ENCODE measurements at places on chromosomes 3 and 15.

- H3K4me3 ChIP-seq: no peak overlapping the region
- H3K27ac ChIP-seq: no peak overlapping the region
- no peaks in the 10 kb centered on the region for H3K4me1 ChIP-seq
- DNase-seq: no peak
- no peaks in the 10 kb centered on the region for H3K27me3 ChIP-seq
These were observed 260.9 kb downstream of the TIGIT start for GRCh38 chr3:114554731-114555130.

- H3K27ac ChIP-seq: no peak overlapping the region
- no peaks in the 10 kb centered on the region for H3K4me1 ChIP-seq
These were observed 56.8 kb downstream of the CERS3 start for GRCh38 chr15:100471933-100472332.

DNA sequence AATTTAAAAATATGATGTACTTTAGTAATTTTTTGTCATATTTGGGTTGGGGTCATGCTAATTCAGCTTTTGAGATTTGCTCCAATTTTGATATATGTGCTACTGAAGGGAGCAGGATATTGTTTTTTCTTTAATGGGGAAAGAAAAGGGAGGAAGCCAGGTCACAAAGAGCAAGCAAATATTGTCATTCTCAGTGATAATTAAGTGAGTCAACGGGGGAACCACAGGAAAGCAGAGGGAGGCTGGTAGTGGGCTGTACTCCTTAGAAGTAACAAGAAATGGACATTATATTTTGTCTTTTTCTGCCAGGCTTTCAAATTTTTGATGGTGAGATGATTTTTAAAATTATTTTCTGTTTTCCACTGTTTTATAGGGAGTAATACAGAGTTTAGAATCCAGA is 45.6 kb upstream of the NMD3 start:
- H3K27ac ChIP-seq: no peak overlapping the region
- H3K36me3 ChIP-seq: no peaks in the 10 kb centered on the region
- no peaks in the 10 kb centered on the region for H3K27me3 ChIP-seq
- DNase-seq: no peak
- no peak overlapping the region for H3K4me3 ChIP-seq

- H3K27ac ChIP-seq: no peak overlapping the region
- H3K36me3 ChIP-seq: no peaks in the 10 kb centered on the region
- DNase-seq: peak; percentile 31
- no peaks in the 10 kb centered on the region for H3K27me3 ChIP-seq
- H3K4me1 ChIP-seq: no peaks in the 10 kb centered on the region
- no peak overlapping the region for H3K4me3 ChIP-seq
These were observed 181.7 kb upstream of the NSMCE3 start for GRCh38 chr15:29451201-29451781.

DNA sequence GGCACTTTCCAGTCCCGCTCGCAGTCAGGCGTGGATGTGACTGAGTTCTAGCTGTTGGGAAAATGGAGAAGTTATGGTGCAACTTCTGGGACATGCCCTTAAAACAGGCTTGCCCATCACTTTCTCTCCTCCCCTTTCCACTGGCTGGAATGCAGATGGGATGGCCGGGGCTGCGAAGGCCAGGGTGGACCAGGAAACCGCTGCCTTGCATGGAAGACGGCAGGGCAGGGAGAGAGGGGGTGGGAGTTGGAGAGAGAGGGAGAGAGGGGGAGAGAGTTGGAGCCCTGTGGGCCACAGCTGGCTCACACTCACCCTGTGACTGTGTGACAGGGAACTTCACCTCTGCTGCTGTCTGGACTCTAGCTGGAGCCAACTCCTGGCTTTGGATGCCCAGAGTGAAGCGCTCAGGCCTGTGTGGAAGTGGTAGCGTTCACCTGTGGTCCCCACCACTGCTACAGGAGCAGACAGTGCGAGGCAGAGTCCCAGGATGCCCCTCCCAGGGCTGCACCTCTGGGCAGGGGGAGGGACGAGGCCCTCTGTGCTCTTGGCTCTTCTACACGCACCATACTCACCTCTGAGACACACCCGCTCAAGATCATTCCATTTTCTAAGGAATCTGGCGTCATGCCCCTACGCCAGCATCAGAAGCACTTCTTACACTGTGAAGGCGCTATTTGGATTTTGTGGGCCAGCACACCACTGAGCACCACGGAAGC is 36.6 kb downstream of the KLHL25 start:
- H3K27ac ChIP-seq: no peak overlapping the region
- DNase-seq: no peak
- peaks cover 49% of the 10 kb centered on the region for H3K4me1 ChIP-seq
- no peak overlapping the region for H3K4me3 ChIP-seq

- no peaks in the 10 kb centered on the region for H3K36me3 ChIP-seq
- H3K27ac ChIP-seq: no peak overlapping the region
- H3K4me1 ChIP-seq: no peaks in the 10 kb centered on the region
- H3K4me3 ChIP-seq: no peak overlapping the region
- H3K27me3 ChIP-seq: no peaks in the 10 kb centered on the region
- DNase-seq: no peak
These were observed 177.6 kb downstream of the FHIT start for GRCh38 chr3:61073566-61074165.
